ENCODE measurements at places on chromosomes 13 and 19.

- no peak for DNase-seq
These were observed 6.8 kb downstream of the KL start for GRCh38 chr13:33022986-33023385.

DNA sequence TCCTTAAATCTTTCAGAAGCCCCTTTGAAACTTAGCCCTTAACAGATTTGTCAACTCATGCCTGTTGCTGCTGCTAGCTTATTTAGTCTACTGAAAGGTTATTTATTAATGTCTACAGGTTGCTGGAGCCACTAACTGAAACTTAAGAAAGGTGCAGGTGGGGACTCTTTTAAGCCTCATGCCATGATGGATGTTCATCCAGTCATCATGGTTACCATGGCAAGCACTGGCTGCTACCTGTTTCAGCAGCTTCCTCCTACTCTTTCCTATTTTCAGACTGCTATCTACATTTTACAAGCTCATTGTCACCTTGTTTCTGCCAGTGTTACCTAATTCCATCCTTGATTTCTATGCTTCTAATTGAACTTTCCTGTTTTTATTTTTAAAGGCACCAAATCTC, 27.1 kb downstream of the DGKH start:
- no peak for DNase-seq

DNA sequence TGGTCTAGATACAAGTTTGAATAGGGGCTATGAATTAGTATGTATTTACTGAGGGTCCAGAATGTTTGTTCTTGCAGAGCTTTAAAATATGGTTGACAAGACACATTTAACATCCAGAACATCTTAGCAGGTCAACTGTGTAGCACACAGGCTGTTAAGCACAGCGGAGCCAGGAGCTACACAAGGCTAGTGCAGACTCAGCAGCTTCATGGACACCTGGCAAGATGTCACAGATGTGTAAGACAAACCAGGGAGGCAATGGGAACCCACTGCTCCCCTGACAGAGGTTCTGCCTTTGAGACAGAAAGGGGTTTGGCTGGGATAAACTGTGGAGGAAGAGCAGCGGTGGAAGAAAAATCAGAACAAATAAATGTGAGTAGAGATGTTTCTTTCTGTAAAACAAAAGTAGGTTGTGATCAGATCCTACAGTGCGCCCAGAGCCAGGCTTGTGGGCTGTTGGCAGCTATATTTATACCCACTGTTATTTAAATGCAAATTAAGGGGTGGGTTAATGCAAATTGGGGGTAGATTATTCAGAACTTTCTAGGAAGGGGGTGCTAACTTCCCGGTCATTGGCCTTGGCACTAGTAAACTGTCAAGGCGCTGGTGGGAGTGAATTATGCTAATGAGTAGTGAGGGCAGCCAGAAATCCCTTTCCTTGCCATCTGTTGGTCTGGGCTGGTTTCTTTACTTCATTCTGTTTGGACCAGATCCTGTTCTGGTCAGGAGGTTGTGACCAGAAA, 33.0 kb downstream of the MIPEP start:
- DNase-seq: no peak

GRCh38 chr13:85737952-85738351, 61.3 kb downstream of the SLITRK6 start:
- no peak for DNase-seq

GRCh38 chr13:42769650-42770049, 11.7 kb upstream of the FAM216B start:
- DNase-seq: no peak

DNA sequence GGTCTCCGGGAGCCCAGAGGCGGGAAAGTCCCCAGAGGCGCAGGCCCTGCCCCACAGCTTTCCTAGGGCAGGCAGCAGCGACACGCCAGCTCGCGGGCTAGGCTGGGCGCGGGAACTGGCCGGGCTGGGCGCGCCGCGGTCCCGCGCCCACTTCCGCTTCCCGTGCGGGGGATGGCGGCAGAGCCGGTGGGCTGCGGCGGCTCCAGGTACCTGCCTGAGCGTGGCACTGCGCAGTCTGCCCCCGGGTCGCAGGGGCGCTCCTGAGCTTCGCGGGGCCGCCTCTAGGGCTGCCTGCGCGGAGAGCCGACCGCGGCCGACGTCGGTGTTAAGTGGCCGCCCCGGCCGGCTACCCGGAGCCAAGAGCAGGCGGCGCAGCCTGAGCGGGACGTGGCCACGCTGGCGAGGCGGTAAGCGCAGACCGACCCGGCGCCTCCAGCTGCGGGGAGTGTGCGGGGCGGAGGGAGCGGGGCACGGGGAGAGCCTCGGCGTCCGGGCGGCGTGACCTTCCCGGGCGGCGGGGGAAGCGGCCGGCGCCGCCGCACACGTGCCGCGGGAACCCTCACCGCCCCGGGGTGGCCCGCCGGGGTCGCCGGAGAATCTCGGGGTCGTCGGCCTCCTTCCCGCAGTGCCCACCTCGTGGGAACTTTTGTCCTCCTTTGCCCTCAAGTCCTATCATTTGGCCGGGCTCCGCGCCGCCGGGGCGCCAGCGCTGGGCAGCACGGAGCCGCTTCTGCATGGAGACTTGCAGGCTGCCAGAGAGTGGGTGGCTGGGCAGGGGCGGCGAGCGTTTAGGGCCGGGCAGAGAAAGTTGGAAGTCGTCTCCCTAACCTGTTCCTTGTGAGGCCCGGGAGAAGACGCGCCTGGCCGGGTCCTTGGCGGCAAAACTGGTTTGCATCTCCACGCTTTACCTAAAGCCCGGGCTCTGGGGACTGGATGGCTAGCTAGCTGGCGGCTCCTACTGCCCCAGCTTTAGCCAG, 31.4 kb upstream of the MPHOSPH8 start:
- DNase-seq: no peak

DNA sequence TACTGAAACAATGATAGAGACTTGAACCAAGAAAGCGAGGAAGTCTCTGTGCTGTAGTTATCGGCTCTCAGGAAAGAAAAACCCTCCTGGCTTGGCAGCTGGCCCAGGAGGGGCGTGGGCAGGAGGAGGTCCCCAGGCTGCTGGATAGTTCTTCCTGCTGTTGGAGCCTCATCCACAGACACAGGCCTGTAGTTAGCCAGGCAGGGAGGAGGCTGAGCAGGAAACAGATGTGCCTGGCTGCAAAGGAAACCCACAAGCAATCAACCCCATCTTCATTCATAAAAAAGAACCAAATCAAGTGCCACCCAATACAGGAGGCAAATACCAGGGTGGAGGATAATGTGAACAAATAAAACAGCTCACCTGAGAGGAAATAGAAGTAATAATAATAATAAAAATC, 86.2 kb downstream of the IRS2 start:
- peak; percentile 94 for DNase-seq

DNA sequence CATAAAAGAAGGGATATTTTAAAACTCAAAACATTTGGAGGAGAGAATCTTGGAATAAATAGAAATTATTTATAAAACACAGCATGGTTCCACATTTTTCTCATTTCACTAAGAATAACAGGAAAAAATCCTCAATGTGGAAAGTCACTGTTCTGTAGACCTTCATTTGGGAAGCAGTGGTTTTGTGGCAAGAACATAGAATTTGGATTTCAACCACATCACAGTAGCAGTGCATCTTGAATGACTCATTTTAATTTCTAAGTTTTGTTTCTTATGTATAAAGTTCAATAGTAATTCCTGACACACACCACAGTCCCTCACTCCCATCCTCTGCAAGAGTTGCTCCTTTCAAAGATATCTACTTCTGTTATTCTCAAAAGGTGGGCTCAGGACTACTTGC, 264.0 kb downstream of the ENOX1 start:
- no peak for DNase-seq

DNA sequence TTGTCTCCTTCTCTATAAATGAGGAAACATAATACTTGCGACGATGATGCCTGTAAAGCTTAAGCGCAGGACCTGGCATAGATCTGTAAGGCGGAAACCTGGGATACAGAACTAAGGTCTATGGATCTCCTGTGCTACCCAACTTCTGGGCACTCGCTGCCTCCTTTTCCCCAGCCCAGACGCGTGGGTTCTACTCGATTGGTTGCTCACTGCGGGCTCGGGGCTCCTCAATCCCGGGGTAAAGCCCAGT, 615 bp upstream of the PSMC4 start:
- peak; percentile 63 for DNase-seq

DNA sequence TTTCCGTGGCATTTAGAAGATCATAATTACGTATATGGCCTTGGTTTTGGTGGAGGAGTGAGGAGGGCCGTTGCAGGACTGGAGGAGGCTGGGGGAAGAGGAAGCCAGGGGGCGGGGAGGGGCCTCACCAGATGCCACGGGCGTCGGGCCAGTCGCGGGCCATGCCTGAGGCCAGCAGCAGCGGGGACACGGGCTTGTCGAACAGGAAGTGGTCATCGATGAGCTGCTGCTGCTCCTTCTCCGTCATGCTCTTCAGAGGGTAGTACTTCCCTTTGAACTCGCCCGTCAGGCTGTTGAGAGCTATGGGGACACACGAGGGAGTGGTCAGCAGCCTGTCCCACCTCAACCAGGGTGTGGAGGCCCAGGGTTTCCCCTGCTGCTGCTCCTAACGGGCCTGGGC, 11.1 kb downstream of the CKM start:
- no peak for DNase-seq

DNA sequence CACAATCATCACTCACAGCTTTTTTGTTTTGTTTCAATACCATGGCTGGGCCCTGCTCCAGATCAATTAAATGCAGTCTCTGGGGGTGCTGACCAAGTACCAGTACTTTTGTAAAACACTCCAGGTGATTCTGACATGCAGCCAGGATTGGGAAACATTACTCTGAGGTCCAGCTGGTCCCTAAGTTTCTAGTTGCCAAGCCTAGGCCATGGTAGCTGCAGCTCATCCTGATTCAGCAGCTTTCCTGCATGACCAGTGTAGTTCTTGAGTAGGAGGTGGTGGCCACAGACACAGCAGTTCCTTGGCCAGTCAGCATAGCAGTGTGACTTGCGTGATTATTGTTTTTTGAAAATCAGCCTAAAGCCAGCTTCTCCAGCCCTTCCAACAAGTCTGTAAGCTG, 859.1 kb downstream of the DIAPH3 start:
- DNase-seq: no peak

GRCh38 chr19:11345122-11345803, 805 bp downstream of the TMEM205 start:
- no peak for DNase-seq

GRCh38 chr19:810077-810855, 11.5 kb downstream of the PLPPR3 start:
- no peak for DNase-seq

DNA sequence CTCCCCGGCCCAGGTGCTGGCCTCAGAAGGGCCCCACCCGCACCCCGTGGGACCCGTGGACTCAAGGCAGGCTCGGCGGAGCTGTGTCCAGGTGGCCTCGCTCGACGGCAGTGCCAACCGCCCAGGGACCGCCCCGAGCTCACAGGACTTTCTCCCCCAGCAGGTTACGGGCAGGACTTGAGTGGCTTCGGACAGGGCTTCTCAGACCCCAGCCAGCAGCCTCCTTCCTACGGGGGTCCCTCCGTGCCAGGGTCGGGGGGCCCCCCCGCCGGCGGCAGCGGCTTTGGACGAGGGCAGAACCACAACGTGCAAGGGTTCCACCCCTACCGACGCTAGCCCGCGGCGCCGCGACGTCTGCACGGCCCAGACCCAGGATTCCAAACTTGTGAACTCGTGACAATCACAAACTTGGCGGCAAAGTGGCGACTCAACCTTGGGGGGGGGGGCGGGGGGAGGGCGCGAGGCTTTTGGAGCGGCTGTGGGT, 3.6 kb upstream of the RPS15 start:
- DNase-seq: no peak

DNA sequence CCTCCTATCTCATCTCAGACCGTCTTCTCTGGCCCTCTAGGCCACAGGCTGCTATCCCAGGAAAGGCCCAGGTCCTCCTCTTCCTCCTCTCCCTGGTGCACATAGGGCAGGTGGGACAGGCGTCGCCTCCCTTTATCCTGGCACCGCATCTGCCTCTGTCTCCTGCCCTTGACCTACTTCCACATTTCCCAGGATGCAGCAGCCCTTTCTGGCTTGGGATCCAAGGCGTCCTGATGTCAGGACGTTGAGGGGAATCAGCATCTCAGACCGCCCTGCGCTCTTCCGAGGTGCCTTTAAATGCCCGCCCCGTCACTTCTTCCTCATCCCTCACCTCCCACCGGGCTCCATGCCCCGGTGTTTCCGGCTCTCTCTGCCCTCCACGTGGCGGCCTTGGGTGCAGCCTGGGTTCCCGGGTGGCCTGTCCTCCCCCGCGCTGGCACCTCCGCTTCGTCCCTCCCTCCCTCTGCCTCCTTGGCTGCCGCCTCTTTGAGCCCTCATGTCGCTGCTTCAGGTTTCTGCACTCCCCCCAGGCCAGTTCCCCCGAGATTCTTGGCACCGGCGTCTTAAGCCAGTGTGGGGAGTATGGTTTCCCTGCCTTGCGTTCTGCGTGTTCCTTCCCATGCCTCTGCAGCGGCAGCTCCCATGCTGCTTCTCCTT, 66.3 kb downstream of the KDM4B start:
- DNase-seq: no peak

GRCh38 chr13:103815619-103816018, 749.4 kb upstream of the SLC10A2 start:
- DNase-seq: no peak

DNA sequence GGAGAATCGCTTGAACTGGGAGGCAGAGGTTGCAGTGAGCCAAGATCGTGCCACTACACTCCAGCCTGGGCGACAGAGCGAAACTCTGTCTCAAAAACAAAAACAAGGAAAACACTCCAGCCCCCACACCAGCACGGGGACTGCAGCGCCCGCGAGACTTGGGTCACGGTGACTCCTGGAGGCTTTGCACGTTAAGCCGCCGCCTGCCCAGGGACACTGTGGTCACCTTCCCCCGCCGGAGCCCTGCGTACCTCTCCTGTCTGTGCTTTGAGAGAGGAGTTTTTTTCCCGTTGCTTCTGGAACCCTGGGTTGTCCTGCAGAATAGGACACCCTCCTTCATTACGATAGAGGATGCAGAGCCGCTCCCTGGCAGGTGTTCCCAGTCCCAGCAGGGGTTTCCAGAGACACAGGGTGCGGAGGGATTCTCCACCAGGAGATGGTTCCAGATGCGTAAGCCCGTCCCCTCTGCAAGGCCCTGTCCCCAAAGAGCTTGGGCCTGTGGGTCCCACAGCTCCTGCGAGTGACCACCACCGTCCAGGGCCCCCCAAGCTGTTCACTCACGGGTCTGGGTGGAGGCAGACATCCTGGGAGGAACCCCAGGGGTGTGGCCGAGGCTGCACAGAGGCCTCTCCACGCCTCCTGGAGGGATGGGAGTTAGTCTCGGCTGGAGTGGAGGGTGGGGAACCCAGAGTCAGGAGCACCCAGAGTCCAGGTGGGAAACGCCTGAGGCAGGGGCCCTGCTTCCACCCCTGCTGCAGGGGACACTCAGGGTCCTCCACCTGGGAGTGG, 42.8 kb upstream of the NDUFS7 start:
- DNase-seq: no peak
